Ureter (tissue), 1 donor: ENCODE measurements at places on chromosomes 3 and 15.

GRCh38 chr15:71511796-71512681, 298.3 kb upstream of the NR2E3 start:
- no peak for DNase-seq

- DNase-seq: no peak
These were observed 144.2 kb downstream of the PDCD6IP start for GRCh38 chr3:33942483-33943150.

DNA sequence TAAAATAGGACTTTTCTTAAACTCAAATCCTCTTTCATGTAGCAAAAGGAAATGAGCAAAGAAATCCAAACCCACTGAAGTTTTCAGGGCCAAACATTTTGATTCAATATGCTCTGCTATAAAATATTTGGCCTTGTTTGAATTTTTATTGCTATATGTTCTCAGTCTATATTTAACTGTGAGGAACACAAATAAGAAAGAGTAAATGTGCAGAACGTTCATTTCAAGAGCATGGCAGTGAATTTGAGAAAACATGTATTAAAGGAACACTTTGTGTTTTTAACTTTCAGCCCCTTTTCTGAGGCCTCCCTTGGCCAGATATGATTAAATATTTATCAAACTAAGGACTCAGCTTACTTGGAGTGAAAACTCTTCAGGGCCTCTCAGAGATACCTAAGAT, 124.7 kb upstream of the CCNL1 start:
- no peak for DNase-seq

- DNase-seq: no peak
These were observed 97.2 kb downstream of the FAM43A start for GRCh38 chr3:194782698-194783404.

- DNase-seq: no peak
These were observed 17.4 kb downstream of the FILIP1L start for GRCh38 chr3:100096866-100097265.

DNA sequence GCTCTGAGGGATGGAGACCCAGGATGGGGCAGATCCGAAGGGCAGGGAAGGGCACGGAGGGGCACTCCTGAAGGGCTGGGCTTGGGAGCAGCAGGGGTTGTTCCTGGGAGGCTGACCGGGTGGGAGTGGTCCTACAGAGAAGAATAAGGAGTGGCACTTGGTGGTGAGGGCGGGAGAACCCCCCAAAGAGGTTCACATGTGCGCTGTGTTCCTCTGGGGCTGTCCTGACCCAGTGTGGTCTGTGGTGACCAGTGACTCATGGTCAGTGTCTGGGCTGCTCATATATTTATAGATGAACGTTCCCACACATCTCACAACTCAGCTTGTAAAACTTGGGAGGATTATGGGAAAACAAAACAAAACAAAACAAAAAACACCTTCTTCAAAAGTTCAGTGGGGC, 10.0 kb downstream of the TRPM1 start:
- no peak for DNase-seq

GRCh38 chr3:166304584-166304983, 467.4 kb upstream of the BCHE start:
- DNase-seq: no peak

GRCh38 chr3:113214917-113215595, 3.7 kb downstream of the BOC start:
- DNase-seq: no peak

GRCh38 chr3:55649554-55649953, 162.4 kb upstream of the WNT5A start:
- no peak for DNase-seq

GRCh38 chr3:80697291-80697690, 929.5 kb upstream of the ROBO1 start:
- no peak for DNase-seq

DNA sequence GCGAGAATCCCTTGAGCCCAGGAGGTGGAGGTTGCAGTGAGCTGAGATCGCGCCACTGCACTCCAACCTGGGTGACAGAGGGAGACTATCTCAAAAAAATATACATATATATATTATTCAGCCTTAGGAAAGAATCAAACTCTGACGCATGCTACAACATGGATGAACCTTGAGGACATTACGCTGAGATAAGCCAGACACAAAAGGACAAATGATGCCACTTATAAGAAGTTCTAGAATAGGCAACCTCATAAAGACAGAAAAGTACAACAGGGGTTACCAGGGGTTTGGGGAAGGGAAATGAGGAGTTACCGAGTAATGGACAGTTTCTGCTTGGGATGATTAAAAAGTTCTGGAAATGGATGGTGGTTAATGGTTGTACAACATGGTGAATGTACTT, 727 bp downstream of the PDHB start:
- no peak for DNase-seq

DNA sequence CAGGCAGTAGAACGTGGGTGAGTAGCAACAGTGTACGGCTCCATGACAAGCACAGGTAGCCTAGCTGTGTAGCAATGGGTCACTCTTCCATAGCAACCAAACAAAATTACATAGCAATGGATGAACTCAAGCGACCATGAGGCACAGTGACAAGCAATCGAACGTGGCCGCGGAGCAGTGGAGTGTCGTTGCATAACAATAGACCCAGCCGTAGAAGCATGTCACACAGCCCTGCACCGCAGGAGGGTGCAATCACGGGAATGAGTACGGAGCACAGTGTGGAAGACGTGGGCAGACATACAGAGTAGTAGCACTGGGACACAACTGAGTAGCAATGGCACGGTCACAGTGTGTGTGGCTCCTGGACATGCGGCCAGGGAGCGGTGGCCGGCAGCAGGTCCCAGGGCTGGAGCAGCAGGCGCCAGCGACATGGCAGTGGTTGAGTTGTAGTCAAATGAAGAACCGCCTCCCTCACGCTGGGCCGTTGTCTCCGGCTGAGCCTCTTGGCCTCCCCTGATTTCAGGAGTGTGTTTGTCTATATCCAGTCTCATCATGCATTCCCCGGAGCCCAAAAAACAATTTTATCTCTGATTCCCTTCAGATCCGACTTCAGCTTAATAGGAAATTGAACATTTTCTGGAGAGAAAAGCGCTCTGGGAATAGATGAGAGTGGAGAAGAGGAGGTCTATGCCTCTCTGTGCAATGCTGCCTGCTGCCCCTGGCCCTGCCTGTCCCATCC, 64.1 kb downstream of the CCDC33 start:
- DNase-seq: no peak

GRCh38 chr15:40906991-40907802, 12.9 kb downstream of the VPS18 start:
- no peak for DNase-seq

- no peak for DNase-seq
These were observed 17.5 kb downstream of the SENP8 start for GRCh38 chr15:72135719-72136118.

GRCh38 chr3:51777985-51778384, 1.1 kb downstream of the IQCF6 start:
- no peak for DNase-seq

DNA sequence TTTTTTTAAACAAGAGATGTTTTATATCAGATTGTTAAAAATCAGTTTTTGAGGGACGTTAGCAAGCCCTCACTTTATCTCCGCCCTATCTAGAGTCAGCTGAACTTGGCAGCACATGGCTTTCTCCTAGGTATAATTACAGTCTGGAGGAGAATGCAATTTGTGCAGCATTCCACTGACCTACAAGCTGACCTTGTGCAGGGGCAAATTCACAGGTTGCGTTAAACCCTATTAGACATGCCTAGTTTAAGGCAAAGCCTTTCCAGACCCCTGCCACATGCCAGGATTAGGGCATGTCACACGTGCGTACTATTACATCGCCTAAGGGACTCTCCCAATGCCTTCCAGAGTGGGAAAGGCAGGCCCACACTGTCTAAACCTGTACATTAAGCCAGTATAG, 224.0 kb downstream of the GREM1 start:
- no peak for DNase-seq

- DNase-seq: no peak
These were observed 66.9 kb downstream of the KCNAB1 start for GRCh38 chr3:156187146-156187769.

DNA sequence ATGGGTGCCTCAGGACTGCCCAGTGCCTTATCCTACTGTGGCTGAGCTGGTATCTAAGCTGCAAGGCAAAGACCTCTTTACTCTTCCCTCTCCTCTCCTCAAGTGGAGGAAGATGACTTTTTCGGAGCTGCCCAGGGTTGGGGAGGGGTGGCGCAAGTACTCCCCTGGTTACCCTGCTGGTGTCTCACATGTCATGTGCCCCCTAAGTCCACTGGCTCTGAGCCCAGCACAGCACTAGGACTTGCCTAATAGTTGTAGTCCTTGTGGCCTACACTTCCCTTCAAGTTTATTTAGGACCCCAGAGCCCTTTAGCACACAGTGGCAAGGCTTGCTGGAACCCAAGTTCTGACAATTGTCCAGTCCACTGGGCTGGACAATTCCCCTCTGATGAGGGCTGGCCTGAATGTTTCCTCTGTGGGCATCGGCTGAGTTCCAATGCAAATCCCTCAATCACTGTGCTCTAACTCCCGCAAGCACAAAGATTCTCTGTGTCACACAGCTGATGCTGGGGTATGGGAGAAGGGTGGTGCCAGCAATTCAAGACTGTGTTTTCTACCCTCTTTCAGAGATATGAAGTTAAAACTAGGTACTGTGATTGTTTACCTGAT, 60.4 kb downstream of the UQCC5 start:
- no peak for DNase-seq

- no peak for DNase-seq
These were observed 139.0 kb upstream of the NECTIN3 start for GRCh38 chr3:110932567-110932966.

DNA sequence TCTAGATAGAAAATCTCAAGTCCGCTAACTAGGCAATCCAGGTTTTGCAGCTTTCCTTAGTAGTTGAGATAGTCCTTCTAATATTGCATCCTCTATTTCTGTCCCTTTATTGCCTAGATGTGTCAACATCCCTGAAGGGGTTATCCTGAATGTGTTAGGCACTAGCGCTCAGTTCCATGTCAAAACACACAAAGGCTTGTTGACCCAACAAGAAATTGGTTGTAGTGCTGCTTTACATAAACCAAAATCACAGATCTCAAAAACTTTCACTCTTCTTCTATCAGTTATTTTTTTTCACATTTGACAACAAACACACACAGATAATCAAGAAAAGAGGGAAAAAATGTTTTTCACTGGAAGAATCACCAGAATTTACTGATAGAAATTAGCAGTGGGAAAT, 51.4 kb upstream of the SOX2 start:
- no peak for DNase-seq

GRCh38 chr15:56794553-56795329, 61.4 kb upstream of the ZNF280D start:
- no peak for DNase-seq

GRCh38 chr15:82933576-82933975, 18.9 kb downstream of the HOMER2 start:
- no peak for DNase-seq

GRCh38 chr15:51093839-51094605, 684 bp downstream of the TNFAIP8L3 start:
- peak; percentile 62 for DNase-seq

- peak; percentile 6 for DNase-seq
These were observed 775 bp downstream of the TTC21A start for GRCh38 chr3:39108200-39108710.

DNA sequence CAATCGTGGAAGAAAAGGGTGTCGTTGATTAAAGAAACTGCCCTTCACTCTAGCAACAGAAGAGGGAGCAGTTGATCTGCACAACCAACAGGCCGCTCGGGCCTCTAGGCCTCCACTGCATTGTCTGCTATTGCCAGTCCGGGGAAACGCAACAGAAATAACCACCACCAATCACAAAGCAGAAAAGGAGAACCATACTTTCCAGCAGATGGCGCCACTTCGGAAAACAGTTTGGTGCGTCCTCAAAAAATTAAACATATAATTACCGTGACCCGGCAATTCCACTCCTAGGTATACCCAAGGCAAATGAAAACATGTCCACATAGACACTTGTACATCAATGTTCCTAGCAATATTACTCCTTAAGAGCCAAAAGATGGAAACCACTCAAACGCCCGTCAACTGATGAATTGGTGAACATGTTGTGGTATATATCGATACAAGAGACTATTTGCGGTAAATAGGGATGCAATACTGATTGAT, 154.1 kb downstream of the TJP1 start:
- DNase-seq: no peak

GRCh38 chr15:73495181-73495580, 52.2 kb downstream of the REC114 start:
- no peak for DNase-seq

DNA sequence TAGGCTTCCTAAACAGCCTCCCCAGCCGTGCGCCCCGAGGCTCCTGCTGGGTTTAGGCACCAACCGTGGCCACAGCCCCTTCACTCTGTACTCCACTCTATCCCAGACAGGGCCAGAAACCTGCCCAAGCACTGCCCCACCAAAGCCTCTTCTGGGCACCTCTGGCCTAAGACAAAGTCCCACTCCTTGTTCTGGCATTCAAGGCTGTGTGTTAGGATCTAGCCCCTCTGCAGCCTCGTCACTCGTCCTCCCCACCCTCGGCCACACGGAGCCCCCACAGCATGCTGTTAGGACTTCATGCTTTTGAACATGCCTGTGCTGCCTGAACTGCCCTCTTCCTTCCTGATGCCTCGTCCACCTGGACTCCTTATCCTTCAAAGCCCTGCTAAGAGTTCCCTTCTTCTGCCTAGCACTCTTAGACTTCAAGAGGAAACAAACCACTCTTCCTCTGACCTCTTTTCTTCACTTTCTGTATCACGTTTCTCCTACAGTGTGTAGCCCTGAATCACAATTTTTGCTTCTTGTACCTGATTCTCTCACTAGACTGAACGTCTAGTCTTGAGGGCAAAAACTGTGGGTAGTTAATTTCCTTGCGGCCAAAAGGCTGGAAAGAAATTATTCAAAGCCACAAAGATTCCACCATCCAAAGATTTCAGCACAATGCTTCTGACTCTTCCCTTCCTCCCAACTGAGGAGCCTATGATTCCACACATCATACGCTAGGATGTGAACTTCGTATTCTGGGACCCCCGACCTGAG, 28.6 kb downstream of the WNT7A start:
- DNase-seq: no peak

- DNase-seq: no peak
These were observed 2.8 kb downstream of the GOLGA8A start for GRCh38 chr15:34434627-34435305.

GRCh38 chr3:197202694-197203093, 95.7 kb downstream of the DLG1 start:
- no peak for DNase-seq

- DNase-seq: no peak
These were observed 186.2 kb downstream of the CD47 start for GRCh38 chr3:107904536-107905066.

GRCh38 chr3:47406762-47407149, 25.9 kb downstream of the PTPN23 start:
- no peak for DNase-seq

DNA sequence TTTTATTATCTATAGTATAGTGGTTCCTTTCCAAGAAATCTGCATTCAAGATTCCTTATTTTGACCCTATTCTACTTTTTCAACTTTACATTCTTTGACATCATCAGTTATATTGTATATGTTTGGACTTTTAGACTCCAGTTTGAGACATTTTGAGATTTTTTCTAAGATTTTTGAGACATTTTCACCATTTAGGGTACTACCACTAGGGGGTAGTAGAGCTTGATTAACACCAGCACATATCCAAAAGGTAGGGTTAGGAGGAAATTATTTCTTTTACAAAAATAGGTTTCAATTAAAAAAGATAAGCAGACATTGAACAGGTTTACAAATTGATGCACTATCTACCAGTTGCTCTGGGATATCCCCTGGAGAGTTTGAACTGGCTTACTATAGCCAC, 262.5 kb downstream of the SCAPER start:
- no peak for DNase-seq
